Retina (tissue), 1 donor: ENCODE measurements at places on chromosomes 13 and 19.
A peak's percentile ranks its signal among the peaks of the same experiment; 100 is the strongest.

DNA sequence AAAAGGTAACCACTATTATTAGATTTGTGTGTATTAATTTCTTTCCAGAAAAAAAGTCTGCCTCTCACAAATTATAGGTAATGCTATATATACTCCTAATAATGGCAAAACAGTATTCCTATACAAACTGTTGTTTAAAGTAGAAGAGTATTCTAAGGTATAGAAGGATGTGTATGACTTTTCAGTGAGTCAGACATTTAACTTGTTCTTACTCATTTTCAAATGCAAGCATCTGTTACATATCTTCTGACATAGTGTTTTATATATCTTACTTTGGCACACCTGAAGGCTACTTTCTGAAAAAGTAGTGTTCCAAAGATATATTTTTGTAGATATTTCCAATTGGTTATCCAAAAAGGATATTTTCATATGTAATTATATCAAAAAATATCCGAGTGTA lies 3.5 kb upstream of the SLITRK5 start:
- no peak for DNase-seq

- DNase-seq: no peak
Measured at GRCh38 chr13:101291206-101291605, 125.1 kb downstream of the NALCN start.

DNA sequence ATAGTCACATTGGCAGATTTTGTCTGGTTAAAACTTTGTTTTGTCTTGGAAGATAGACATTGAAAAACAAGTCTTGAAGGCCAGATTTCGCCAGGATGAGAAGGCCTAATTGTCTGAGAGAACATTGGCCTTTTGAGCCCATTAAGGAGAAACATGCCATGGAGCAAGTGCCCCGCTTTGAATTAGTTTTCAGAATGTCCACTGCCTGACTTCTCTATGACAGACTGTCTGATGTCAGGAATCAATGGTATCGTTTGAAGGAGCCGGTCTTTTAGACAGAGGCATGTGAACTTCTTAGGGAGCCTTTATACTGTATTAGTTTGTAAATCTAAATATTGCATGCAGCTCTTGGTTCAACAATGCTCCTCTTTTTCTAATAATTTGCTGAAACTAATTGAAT lies 155.9 kb downstream of the DLEU7 start:
- no peak for DNase-seq

GRCh38 chr19:50204811-50205675 lies 1.6 kb downstream of the MYH14 start:
- DNase-seq: peak; percentile 29

GRCh38 chr19:4980838-4981680 lies 12.1 kb downstream of the KDM4B start:
- peak; percentile 21 for DNase-seq

DNA sequence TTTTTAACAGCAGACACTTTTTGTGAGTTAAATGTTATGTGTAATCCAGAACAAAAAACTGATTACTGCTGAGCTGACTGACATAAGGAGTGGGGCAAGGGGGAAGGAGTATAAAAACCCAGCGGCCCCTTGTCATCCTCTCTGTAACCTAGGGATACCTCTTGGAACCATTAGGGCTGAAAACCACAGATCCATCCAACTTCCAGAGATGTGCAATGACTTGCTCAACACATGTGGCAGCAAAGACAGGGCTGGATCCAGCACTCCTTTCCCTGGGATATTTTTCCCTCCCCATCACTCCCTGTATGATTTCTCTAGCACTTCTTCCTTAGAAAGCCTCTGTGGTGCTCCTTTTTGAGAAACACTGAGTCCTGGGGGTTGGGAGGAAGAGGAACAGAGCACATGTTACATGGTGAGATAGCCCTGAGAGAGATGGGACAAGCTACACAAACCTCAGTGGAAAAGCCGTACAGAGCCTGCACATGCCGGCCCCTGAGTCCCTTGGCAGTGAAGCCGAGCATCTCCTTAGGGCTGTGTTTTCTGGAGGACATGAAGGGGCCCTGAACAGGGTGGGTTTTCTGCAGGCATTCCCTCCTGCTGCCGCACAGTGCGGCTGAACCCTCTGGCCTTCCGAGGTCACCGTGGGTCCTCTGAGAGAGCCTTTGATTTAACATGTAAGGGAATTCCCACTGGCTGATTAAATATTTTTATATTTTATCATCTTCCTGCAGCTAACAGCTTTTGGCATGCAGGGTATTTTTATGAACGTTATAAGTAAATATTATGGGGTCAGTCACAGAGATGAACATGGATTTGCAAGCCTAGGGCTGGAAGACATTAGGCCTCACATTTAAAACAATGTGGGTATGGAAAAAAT lies 219.9 kb downstream of the COG6 start:
- DNase-seq: peak; percentile 26

DNA sequence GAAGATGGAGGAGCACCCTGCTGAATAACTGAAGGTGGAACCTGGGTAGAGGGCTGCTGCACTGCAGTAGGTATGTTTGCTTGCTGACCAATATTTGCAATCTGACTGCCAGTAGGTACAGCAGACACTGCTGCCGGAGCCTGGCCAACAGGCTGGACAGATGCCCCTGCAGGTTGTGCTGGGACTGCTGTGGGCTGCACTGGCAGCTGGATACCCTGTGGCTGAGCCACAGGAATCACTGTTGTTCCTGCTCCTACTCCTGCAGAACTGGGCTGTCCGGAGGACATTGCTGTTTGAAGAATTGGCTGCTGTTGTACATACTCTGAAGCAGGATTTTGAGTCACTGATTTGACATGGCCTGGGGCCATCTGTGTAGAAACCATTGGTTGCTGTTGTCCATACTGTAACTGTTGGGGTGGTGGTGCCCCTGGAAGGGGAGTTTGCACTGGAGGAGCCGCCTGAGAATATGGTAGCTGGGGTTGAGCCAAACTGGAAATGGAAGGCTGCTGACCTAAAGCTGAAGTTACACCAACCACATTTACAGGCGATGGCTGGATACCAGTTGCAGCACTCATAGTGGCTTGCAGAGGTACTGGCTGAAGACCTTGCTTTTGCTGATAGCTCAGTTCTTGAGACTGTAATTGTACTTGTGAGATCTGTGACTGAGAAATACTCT lies 2.2 kb downstream of the TSC22D1 start:
- peak; percentile 39 for DNase-seq

DNA sequence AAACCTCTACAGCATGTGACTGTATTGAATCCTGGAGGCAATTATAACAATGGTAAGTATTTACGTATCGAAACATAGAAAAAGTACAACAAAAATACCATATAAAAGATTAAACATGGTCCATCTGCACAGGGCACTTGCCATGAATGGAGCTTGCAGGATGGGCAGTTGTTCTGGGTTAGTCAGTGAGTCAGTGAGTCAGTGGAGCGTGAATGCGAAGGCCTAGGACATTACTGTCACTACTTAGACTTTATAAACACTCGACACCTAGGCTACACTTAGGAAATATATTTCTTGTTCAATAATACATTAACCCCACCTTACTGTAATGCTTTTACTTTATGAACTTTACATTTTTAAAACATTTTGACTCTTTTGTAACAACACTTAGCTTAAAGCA lies 35.6 kb upstream of the TMTC4 start:
- no peak for DNase-seq

DNA sequence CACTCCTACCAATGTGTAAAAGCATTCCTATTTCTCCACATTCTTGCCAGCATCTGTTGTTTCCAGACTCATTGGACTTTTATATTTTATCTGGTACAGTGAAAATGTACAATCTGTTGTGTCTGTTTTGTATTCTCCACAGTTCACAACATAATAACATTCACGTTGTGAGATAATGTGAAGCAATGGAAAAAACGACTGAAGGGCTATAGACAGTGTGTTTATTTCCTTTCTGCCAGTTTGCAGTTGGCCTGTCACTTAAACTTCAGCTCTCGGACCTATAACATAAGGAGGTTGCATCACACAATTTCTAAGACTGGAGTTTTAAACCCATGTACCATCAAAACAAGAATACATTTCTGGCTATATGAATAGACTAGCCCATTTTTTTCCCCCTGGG lies 965.5 kb upstream of the ATXN8OS start:
- no peak for DNase-seq

- no peak for DNase-seq
Measured at GRCh38 chr13:43579321-43579720, 207.5 kb downstream of the ENOX1 start.

DNA sequence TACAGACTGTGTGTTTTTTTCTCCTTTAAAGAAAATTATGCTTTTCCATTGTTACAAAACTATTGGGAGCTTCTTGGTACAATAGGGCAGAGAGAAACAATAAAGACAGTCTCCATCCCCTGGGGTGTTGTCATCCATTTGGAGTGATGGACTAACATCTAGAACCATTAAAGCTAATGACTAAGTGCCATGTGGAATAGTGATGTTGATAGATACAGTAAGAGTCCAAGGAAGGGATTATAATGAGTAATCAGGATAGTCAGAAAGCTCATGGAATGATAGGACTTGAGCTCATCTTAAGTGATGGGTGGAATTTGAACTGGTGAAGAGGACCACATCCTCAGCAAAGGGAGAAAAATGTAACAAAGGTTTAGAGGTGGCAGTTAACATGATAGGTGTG lies 24.1 kb upstream of the FRY start:
- no peak for DNase-seq

GRCh38 chr19:47093254-47093653 lies 20.3 kb downstream of the ZC3H4 start:
- DNase-seq: no peak

GRCh38 chr13:27408074-27408473 lies 16.3 kb upstream of the GTF3A start:
- no peak for DNase-seq

DNA sequence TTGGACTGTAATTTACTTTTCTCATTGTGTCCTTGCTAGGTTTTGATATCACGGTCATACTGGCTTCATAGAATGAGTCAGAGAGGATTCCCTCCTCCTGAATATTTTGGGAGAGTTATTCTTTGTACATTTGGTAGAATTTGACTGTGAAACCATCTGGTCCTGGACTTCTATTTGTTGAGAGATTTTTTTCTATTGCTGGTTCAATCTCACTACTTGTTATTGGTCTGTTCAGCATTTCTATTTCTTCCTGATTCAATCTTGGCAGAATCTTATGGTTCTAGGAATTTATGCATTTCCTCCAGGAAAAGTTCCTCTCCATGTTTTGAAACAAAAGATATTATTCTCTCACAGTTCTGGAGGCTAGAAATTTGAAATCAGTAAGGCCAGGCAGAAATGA lies 4.9 kb upstream of the CD33 start:
- DNase-seq: no peak

DNA sequence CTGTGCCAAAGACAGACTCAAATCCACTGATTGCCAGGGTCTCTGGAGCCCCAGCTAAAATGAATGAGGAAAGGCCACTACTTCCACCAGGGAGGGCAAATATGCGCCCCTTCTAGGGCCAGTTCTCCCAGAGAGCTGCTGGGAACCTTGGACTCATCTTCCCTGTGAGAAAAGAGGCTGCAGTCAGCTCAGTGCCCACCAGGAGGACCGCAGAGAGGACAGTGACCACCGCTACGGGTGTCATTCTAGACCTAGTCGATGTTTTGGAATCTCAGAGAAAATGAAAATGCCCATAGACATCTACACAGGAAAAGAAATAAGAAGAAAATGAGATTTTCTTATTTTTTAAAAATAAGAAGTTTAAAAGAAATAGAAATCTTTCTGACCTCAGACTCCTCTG lies 235.1 kb downstream of the UQCRFS1 start:
- DNase-seq: no peak

GRCh38 chr13:111421216-111421615 lies 100.8 kb downstream of the TEX29 start:
- no peak for DNase-seq

DNA sequence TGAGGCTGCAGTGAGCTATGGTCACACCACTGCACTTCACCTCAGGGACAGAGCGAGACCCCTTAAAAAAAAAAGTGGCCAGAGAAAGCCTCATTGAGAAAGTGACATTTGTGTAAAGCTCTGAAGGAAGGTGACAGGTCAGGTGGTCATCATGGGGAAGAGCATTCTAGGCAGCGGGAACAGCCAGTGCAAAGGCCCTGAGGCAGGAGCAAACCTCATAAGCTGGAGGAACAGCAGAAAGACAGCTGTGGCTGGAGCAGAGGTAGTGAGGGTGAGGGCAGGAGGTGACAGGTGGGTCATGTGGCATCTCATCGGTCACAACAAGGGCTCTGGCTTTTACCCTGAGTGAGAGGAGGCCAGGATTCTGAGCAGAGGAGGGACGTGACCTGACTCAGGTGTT lies 64.4 kb downstream of the RYR1 start:
- no peak for DNase-seq

DNA sequence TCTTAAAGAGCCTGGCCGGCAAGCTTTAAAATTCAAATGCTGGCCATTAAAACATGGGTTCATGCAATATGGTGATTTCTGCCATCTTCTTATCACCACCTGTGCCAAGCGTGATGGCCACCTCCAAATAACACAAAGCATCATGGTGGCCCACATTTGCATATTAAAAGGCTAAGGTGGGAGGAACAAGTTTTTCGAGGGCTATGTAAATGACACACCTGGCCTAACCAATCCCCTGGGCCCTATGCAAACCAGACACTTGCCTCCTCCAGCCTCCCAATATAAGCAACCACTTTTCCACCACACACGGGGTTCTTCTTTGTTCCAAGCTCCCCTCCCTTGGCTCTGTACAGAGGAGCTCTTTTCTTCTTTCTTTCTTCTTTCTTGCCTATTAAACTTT lies 14.4 kb downstream of the LILRB4 start:
- DNase-seq: no peak

GRCh38 chr13:43572656-43573360 lies 214.0 kb downstream of the ENOX1 start:
- no peak for DNase-seq

- no peak for DNase-seq
Measured at GRCh38 chr19:45920458-45920857, 5.9 kb upstream of the NANOS2 start.

DNA sequence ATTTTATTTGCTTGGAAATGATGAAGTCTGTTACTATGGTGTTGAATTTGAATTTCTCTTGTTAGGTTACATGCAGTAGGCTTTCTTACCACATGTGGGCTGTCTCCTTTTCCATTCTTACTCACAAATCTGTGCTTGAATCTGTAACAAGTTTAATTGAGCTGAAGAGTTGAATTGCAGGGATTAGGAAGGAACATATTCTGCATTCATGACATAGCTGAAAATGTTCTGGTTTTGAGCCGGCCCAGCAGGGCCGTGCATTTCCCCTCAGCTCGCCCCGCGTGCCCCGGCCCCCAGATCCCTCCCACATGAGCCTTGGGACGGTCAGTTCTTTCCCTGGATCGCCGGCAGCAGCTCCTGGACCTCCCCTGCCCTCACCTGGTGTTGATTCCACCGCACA lies 28.1 kb downstream of the TFDP1 start:
- no peak for DNase-seq

DNA sequence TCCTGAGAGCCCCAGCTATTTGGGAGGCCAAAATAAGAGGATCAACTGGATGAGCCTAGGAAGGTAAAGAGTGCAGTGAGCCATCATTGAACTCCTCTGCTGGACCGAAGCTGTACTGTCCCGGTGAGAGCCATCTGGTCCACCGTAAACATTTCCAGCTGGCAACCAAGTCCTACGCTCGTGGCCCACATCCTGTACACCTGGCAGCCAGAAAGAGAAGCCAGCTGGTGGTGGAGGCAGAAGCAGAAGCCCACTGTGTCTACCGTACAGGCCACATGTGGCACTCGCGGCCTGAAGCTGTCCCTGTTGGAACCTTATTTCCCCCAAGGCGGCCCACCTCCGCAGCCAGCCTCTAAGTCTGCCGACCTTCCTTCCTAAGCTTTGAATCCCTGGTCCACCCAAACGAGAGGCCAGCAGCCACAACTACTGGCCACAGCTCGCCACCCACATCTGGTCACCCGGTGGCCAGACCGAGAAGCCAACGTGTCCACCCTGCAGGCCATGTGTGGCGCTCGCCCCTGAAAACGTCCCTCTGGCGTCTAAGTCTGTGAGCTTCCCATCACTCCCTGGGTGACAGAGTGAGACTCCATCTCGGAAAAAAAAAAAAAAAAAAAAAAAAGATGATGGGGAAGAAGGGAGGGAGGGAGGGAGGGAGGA lies 14.2 kb upstream of the ZNF91 start:
- no peak for DNase-seq
